GM12864 (cell line): ENCODE measurements at places on chromosomes 3 and 15.

GRCh38 chr3:123353227-123353849 is 95.6 kb downstream of the ADCY5 start:
- no peak for DNase-seq

DNA sequence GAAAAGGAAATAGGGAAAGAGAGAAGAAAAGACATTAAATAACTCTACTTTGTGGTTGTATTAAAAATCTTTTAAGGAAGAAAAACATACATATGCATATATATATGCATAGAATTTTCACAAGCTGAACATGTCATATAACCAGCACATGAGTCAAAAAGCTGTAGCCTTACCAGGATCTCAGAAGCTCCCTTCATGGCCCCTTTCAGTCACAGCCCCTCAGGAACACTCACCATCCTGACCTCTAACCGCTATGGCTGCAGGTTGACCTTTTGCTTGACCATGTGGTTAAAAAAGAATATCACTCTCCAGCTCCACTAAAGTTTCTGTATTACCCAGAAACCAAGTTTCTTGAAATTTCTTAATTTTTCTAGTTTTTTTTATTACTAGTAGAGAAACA is 103.4 kb downstream of the CHST2 start:
- DNase-seq: no peak

- DNase-seq: no peak
Measured at GRCh38 chr3:133945381-133946095, 49.9 kb upstream of the RAB6B start.

GRCh38 chr3:69087030-69087791 is 2.5 kb downstream of the ARL6IP5 start:
- DNase-seq: no peak

DNA sequence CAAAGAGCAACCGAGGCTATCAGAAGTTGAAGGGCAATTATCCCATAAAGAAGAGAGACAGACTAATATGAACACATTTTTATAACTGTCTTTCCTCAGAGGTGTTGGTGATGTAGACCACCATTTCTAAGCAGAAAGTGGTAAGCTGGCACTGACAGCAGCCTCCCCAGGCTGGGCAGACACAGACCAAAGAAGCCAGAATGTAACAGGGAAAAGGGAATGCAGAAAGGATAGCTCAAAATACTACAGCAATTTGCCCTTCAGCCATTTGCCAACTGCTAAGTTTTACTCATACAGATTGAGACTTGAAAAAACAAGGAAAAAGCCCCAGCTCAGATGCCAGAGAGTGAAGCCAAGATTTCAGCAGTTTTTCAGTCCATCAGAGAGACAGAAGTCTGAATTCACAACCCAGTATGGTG is 73.5 kb upstream of the ABI3BP start:
- no peak for DNase-seq

DNA sequence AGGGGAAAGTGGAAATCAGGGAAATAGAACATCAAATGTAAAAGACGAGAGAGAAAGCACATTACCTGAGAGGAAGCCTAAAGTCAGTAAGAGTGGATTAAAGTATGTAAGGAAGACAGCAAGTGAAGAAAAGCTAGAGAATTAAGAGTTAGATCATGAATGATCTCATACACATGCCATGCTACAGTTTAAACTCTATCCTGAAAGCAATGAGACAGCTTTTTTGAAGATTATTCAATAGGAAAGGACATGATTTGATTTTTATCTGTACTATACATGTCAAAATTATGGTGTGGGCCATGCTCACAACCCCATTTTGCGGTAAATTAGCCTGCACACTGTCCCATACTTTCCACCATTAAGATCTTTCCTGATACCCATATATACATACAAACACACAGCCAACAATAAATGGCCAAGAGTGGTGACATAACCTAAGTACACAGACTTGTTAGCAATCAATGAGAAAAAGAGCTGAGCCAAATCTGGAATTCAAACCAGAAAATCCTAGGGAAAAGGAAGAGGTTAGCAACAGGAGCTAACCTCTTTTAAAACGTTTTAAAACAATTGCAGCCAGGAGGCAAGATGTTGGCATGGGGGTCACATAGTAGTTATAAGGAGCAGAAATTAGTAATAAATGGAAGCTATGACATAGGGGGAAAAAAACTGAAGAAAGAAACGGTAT is 4.5 kb downstream of the MYO9A start:
- DNase-seq: no peak

GRCh38 chr3:37163262-37164015 is 10.9 kb downstream of the LRRFIP2 start:
- no peak for DNase-seq

- no peak for DNase-seq
Measured at GRCh38 chr3:143242101-143242500, 122.5 kb downstream of the CHST2 start.

- no peak for DNase-seq
Measured at GRCh38 chr3:186640929-186641328, 730 bp downstream of the FETUB start.

DNA sequence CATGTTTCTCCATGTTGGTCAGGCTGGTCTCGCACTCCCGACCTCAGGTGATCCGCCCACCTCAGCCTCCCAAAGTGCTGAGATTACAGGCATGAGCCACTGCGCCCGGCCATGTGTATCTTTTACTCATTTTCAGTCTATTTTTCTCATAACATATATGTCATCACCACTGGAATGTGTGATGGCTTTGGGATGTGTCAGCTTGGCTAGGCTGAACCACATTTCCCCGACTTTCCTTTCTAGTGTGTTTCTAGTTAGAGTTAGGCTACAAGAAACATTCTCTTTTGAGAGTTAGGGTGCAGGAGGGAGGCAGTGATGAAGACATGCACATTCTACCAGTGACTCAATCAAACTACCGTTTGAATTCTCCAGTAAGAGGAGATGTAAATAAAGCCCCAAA is 444.9 kb upstream of the THBS1 start:
- DNase-seq: no peak

DNA sequence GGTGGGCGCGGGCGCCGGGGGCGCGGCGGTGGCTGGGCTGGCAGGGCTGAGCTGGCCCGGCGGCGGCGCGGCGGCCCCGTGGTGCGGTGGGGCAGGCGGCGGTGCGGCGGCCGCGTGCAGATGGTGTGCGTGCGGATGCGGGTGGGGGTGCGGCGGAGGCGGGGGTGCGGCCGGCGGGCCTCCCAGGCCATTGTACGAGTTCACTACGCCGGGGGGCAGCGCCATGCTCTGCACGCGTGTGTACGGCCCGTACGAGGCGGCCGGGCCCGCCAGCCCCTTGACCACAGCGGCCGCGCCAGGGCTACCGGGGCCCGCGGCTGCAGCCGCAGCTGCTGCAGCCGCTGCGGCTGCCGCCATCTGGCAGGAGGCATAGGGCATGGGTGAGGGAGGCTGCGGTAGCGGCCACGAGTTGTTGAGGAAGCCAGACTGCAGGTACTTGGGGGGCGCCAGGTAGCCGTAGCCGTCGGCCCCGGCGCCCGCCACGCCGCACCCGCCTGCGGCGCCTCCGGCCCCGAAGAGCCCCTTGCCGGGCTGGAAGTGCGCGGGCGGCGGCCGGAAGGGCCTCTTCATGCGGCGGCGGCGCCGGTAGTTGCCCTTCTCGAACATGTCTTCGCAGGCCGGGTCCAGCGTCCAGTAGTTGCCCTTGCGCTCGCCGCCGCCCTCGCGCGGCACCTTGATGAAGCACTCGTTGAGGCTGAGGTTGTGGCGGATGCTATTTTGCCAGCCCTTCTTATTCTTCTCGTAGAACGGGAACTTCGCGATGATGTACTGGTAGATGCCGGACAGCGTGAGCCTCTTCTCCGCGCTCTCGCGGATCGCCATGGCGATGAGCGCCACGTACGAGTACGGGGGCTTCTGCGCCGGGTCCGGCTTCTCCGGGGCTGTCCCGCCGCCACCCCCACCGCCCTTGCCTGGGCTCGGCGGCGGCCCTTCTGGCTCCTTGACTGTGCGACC is 951 bp downstream of the FOXL2 start:
- no peak for DNase-seq

- DNase-seq: no peak
Measured at GRCh38 chr3:197135212-197135611, 105.6 kb upstream of the MELTF start.

DNA sequence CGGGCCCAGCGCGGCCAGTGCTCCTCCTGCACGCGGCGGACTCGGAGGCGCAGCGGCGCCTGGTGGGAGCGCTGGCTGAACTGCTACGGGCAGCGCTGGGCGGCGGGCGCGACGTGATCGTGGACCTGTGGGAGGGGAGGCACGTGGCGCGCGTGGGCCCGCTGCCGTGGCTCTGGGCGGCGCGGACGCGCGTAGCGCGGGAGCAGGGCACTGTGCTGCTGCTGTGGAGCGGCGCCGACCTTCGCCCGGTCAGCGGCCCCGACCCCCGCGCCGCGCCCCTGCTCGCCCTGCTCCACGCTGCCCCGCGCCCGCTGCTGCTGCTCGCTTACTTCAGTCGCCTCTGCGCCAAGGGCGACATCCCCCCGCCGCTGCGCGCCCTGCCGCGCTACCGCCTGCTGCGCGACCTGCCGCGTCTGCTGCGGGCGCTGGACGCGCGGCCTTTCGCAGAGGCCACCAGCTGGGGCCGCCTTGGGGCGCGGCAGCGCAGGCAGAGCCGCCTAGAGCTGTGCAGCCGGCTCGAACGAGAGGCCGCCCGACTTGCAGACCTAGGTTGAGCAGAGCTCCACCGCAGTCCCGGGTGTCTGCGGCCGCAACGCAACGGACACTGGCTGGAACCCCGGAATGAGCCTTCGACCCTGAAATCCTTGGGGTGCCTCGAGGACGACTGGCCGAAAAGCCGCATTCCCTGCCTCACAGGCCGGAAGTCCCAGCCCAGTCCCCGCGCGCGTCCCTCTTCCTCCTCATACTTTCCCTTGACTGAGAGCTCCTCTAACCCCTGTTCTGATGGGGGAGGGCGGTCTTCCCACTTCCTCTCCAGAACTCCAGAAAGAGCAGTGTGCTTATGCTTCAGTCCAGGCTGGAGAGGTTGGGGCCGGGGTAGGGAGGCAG is 1.4 kb upstream of the IL17RC start:
- no peak for DNase-seq

DNA sequence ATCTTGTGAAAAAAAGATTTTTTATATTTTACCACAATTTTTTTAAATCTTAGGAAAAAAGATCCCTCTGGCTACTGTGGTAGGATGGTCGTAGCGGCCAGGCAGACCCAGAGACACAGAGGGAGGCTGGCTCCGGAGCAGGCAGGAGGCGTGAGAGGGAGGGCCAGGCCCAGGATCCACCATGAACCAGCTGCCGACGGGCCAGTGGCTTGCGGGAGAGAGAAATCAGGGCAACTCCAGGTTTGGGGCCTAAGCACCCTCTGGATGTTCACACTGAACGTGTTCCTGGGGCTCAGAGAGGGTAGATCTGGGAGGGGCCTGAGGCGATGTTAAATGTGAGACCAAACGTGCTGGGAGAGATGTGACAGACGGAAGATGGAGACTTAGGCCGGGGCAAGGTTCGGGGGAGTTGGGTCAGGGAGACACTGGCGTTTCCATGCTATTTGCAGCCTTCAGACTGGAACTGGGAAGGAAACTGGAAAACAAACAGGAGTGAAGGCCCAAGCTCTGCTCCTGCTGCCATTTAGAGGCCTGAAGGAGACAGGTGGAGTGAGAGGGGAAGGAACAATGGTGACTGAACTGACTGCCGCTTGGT is 1.6 kb upstream of the VILL start:
- no peak for DNase-seq

- DNase-seq: no peak
Measured at GRCh38 chr15:92914768-92915221, 14.7 kb downstream of the CHD2 start.
